ENCODE measurements at places on chromosomes 4 and X.

DNA sequence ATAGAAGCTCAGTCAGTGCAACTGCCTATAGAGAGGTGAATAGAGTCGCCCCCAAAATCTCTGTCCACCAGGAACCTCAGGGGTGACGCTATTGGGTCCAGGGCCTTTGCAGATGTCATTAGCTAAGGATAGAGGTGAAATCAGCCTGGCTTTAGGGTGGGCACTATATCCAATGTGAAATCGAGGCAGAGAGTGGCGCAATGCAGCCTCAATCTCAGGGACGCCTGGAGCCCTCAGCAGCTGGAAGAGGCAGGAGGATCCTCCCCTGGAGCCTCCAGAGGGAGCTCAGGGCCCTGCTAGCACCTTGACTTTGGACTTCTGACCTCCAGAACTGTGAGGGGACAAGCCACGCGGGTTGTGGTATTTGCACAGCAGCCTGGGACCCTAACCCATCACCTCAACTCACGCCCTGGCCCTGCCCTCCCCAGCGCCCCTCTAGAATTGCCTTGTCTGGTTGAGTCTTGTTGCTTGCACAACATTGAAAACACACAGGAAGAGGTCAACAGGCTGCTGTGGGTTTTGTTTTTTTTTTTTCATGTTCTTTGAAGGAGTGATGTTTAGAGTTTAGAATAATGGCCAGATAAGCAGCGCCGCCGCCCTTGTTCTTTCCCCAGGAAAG, 89.4 kb upstream of the PSAPL1 start:
- DNase-seq = no peak

DNA sequence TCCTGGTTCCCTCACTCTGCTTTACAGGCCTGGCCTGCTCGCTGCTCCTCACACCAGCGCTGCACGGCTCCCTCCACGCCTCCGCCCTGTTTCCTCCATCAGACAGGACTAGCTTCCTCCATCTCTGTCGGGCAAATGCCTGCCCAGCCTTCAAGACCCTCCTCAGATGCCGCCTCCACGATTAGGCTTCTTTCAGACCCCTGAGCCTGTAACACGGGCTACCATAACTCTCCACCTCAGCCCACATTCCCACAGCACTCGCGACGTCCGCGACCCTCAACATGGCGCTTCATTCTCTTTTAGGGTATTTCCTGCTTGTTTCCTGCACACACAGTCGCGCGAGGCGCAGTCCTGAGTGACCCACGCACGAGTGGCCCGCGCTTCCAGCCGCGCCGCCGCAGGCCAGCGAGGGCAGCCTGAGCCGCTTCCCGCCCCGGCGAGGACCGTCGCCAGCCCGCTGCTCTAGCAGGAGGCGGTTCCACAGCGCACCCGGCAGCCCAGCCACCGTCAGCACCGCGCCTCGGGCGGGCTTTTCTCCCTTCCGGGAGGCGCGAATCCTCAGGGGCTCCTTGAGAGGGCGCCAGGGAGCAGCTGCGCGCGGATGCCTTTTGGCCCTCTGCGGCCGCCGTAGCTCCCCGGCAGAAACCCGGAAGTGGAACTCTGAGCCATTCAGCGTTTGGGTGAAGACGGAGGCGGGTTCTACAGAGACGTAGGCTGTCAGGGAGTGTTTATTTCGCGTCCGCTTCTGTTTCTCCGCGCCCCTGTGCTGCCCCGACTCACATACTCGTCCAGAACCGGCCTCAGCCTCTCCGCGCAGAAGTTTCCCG, at the start of gene FRG1:
Gene FRG1, plus strand, starts transcription at position 695 of the 827 bp plus-strand sequence. CDS start 138 bp downstream, outside the sequence.
- no peak for DNase-seq

DNA sequence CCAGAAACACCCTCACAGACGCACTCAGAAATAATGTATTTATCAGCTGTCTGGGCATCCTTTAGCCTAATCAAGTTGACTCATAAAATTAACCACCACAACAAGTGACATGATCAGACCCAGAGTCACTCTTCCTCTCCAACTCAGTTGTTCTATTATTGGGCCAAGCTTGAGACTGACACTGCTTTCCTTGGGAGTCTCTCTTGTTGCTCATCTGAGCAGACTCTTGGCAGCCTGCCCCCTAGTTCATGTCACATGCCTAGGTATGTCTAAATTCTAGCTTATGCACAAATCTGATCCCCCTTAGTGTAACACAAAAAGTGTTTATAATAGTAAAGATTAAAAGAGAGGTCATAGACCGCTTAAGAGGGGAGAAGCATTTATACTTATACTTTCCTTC, 72.6 kb upstream of the ADAMTS3 start:
- no peak for DNase-seq

GRCh38 chrX:155242300-155242699, 22.0 kb downstream of the RAB39B start:
- DNase-seq = no peak

DNA sequence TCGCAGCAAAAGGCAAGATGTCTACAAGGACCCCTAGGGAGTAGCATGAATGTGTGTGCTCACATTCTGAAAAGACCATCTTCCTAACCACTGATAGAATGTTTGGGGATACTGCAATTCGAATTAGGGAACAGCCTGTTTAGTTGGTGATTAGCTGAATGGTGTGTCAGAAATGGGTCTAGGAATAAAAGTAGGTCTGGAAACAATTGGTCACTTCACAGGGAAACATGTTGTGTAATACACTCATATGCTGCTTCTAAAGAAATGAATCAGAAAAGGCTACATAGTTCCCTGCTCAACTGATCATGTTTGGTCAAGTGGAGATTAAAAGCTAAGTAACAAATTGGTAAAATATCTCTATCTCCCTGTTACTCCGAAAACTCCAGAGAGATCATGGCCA, 2362.4 kb upstream of the TENM3 start:
- DNase-seq = no peak

DNA sequence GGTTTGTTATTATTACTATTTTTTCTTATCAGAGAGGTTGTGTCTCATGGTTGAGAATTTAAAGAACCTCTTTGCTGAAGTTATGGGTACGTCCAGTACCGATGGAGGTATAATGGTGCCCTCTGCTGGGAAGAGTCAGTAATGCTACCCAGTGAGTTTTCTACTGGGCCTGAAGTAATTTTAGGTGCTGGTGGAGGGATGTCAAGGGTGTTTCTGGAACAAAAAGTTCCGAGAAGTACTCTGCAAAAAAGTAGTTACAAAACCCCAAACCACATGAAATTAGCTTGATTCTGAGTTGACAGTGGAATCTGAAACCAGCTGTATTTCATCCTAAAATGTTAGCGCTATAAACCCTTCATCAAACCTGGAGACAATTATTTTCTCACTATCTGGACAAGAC, 102.5 kb upstream of the MID1 start:
- no peak for DNase-seq

GRCh38 chrX:100939333-100939732, 10.6 kb upstream of the XKRX start:
- no peak for DNase-seq

DNA sequence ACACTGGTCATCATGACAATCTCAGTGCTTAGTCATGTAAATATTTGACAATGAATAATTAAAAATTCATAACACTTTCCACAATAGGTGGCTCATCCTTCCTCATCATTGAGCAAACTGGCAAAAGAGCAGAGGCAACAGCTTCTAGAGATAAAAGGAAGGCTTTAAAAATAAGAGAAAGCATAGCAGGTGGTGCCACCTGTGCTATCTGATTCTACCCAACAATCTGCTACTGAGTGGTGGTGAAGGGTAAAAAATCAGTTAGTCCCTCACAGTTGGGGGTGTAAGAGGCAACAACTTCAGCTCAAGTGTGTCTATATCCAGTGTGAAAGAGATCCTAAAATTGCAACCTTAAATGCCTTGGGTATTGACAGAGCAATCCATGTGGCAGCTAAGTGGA, 280.1 kb upstream of the PPARGC1A start:
- no peak for DNase-seq

DNA sequence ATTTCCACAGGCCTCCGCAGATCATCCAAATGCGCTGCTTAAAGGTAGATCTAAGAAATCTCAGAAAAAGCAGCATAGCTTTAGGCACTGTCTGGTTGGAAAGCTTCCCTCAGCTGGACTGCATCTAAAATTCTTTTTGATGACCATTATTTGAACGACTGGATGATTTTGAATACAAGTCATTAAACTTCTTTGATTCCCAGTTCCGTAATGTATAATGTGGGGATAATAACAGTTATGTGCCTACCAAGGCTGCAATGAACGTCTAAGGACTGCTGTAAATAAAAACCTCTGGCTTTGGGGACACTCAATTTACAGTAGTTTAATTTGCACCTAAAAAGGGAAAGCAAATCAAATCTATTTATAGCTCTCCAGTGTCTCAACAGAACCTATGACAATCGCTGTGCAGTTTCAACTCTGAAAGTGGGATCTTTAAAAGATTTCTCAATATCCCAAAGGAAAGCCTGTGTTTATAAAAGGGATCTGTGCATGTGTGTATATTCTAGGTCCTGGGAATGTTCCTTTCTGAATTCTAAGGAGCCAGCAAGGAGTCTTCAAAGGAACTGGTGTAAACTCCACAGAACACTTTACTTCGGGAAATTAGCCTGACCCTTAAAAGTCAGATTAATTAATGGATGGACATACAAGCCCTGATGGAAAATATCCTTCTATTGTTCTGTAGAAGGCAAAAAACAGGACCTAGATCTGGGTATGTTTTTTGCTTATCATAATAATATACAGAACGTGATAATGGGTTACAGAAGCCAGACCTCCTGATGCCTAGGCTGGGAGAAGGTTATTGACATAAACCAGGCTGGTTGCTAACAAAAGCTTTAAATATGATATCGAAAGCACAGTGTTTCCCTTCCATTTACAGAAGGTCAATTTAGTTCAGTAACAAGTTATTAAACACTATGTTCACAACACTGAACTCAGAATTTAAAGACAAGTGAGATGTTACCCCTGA, 53.4 kb downstream of the AFAP1 start:
- DNase-seq = no peak

DNA sequence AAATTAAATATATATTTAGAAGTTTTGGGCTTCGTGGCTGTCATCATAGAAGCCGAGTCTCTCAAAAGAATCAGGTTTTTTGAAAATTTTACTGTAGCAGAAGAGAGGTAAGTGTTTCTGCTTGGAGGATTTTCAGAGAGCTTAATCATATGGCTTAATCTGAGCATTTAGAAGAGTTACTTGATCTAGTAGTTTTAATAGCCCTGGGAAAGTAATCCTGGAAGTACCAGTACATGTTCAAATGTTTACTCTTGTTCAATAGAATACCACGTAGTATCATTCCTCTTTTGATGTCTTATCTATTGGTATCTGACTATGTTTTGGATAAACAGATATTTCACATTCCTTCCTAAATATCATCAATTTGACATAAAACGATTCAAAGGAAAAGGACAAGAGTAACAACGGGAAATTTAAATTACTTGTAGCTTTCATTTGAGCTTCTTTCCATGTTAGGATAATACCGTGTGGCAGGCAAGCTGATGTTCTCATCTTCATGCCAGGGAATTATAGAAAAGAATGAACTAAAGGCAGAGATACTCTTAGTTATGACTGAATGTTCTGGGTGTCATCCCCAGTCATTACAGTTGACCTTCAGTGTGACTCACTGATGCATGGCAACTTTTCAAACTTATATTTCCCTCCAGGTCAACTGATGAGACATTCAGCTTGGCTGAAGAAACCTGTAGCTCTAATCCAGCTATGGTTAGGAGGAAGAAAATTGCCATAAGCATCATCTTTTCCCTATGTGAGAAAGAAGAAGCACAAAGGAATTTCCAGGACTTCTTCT, 89.8 kb downstream of the FNIP2 start:
- no peak for DNase-seq

- no peak for DNase-seq
Measured at GRCh38 chr4:73683456-73683855, 56.9 kb upstream of the CXCL8 start.

DNA sequence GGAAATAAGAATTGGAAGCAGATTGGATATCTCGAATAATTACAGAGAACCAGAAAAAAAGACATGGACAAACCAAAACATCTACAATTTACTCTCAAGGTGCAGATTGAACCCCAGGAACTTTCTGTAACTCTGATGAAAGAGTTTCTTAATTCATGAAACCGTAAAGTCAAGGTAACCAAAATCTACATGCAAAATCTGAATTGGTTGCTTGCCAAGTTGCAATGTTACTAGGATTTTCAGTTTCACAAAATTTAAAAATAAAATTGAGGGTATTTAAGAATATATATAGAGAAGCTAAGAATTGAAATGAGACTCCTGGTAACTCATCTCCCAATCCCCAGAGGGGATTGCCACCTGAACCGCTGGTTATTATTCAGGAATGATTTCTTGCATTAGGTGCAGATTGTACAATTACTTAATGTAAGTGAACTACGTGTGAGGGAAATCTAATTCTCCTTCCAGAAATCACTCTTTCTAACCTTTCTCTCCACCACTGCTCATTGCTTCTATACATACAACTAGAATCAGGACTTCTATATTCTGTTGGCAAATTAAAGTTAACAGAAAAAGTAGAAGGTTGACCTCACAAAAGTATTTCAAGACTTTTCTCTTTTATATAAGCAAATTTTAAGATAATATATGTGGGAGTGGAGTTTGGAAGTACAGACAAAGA, 221.5 kb upstream of the NDST4 start:
- no peak for DNase-seq

- no peak for DNase-seq
Measured at GRCh38 chrX:47182106-47182700, 11.4 kb upstream of the UBA1 start.

GRCh38 chrX:128518508-128518907, 466.3 kb upstream of the ACTRT1 start:
- DNase-seq = no peak

GRCh38 chrX:72269671-72270251, 7.3 kb downstream of the RPS4X start:
- no peak for DNase-seq

GRCh38 chr4:1768367-1769034, 24.6 kb upstream of the FGFR3 start:
- DNase-seq = no peak

DNA sequence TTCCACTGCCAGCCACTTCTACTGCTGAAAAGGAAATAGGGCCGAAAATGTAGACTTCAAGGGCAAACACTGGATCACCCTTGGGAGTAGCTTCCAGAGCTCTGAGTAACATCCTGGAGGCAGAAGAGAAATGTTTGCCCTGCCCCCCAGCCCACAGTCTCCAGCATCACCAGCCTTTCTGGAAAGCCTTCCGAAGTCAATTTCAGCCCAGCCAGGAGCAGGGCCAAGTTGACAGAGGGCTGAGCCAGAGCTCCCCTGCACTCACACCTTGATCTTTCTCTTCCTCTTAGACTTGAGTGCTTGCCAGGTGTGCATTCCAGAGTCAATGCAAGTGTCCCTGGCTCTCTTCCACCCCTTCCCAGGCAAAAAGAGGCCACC, 35.2 kb downstream of the SLC25A5 start:
- DNase-seq = no peak

DNA sequence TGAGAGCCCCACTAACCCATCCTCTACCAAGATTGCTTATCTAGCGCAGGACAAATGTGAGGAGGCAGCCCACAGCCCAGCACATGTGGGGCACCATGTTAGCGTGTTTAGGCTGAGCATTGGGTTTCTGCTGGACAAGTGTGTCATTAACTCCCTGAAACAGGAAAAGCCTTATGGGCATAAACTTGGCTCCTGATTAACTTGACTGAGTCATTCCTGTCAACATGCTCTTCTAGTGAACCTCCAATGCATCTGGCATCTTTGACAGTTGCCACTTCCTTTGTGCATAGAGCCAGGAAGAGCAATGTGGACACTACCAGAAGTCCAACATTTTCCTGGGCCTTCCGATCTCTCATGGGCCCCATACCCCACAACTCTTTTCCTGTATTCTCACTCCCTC, 2.5 kb downstream of the SPIN2A start:
- DNase-seq = no peak
